Activated CD4-positive, alpha-beta T cell treated with anti-CD3 and anti-CD28 coated beads, Interleukin-2, amount 50 U/mL, for 16 hours (primary cell): ENCODE measurements at places on chromosomes 7 and 10.

- no peak for DNase-seq
Observed at GRCh38 chr10:103931603-103932002, 13.6 kb upstream of the STN1 start.

DNA sequence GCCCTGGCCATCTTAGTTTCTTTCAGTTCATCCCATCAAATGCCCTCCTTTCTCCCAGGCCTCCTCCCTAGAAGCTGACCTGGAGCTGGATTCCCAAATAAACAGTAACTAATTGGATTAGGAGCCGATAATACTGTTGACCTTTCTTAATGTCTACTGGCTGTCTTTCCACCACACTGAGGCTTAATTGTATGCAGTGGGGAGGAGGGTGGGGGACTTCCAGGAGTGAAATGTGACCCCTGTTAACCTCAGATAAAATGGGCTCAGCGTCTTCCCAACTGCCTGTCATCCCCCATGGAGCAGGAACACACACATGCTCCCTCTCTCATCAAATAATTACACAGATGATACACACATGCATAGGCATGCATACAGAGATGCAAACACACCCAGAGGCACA, 53.7 kb upstream of the LBX1 start:
- DNase-seq: no peak

- DNase-seq: no peak
Observed at GRCh38 chr7:22842973-22843372, 20.3 kb upstream of the TOMM7 start.

DNA sequence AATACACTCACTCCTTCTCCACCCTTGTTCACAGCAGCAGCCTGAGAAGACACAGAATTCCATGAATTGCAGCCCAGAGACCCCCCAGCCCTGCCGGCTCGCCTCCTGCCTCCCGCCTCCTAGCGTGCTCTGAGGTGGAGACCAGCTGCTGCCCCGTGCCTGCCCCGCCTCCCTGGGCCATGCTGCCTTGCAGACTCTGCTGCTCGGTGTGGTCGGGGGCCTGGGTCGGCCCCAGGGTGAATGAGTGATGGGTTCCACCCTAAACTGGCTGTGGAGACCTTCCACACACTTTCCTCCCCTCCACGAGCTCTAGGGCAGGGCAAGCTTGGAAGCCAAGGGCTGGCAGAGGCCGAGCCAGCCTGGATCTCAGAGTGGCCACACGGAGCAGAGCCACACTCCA, 479.3 kb downstream of the DNAJB6 start:
- DNase-seq: no peak

DNA sequence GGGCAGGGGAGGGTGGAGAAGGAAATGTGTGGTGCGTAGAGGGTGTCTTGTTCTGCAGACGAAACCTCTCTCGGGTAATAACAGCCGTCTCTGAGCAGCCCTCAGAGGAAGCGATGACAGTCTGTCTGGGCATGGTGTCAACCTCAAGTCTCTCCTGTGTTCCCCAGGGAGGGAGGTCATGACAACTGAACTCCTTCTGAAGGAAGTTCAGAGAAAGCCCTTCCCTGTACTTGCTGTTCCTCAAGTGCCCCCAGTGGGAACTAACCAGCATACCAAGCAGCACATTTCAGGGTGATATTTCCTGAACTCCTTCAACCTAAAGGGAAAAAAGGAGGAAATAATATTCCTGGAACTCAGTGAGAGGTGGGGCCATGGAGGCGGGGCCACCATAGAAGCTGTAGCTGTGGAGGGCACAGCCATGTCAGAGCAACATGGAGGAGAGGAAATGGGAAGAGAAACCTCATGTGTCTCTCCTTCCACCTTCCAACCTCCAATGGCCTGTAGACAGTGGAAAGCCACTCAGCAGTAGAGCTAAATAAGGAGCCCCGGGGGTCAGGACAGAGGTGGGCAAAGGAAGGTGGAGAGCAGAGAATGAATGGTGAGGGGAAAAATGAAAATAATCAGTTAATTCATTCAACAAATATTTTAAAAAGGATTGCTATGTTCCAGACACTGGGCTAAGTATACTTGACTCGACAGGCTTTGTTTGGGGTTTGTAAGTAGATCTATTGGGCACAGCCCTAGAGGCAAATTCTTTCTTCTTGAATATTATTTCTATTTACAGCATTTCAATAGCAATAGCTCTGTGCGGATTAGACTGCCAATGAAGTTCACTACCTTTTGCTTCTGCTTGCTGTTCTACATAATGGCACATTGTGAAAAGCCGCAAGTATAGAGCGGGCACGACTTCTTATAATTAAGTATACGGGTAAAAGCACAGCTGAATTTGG, 61.0 kb upstream of the AOAH start:
- DNase-seq: peak; percentile 85

GRCh38 chr7:44982970-44983369, 4.2 kb upstream of the MYO1G start:
- DNase-seq: no peak

GRCh38 chr7:17058568-17058967, 176.8 kb upstream of the AGR3 start:
- peak; percentile 47 for DNase-seq

DNA sequence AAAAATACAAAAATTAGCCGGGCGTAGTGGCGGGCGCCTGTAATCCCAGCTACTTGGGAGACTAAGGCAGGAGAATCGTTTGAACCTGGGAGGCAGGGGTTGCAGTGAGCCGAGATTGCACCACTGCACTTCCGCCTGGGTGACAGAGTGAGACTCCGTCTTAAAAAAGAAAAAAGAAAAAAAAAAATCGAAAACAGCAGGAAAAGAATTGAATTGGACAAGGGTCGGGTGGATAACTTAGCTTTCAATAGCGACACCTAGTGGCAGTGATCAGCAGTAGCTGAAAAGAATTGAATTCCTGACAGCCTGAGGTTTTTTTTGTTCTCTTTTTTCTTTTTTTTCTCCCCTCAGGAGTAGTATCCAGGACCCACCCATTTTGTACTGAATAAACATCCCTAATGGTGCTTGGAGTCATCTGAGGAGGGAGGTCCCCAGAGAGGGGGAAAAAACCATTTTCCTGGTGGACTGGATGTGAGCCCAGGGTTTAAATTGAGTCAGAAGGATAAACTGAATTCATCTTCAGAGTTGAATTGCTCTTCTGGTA, 55.1 kb downstream of the CYCS start:
- peak; percentile 72 for DNase-seq

DNA sequence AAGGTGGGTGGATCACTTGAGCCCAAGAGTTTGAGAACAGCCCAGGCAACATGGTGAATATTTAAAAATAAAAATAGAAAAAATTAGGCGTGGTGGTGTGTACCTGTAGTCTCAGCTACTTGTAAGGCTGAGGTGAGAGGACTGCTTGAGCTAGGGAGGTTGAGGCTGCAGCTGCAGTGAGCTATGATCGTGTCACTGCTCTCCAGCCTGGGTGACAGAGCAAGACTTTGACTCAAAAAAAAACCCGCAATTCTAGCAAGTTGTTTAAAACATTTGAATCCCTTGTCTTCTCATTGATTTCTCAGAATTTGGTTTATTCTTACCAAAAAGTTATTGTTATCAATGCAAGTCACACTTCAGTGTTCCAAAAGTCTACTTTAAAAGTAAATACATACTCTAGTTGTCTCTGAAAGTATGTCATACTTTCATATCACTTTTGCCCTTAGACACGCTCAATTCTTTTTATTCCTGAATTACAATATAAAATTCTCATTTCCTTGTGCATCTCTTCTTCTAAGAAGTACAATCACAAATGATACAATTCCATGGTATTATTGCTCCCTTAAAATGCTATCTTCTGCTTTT, 6.3 kb downstream of the EPC1 start:
- no peak for DNase-seq

DNA sequence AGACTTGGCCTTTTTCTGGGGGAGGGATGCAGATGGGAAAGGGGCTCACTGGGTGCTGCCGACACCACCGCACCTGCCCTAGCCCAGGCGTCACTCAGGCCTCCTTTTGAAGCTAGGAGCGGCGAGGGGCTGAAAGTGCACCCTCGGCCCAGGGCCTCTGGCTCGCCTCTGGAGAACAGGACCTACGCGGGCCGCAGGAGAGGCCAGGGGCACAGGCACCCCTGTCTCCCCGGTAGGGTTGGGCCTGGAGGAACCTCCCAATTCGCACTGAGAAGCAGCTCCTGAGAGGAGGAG, 46.5 kb upstream of the PRKAR1B start:
- DNase-seq: no peak

- peak; percentile 90 for DNase-seq
Observed at GRCh38 chr10:24920907-24921881, 31.2 kb downstream of the PRTFDC1 start.

GRCh38 chr10:66519616-66520015, 406.2 kb upstream of the LRRTM3 start:
- DNase-seq: no peak

- DNase-seq: no peak
Observed at GRCh38 chr10:132837905-132838304, 52.0 kb upstream of the NKX6-2 start.

DNA sequence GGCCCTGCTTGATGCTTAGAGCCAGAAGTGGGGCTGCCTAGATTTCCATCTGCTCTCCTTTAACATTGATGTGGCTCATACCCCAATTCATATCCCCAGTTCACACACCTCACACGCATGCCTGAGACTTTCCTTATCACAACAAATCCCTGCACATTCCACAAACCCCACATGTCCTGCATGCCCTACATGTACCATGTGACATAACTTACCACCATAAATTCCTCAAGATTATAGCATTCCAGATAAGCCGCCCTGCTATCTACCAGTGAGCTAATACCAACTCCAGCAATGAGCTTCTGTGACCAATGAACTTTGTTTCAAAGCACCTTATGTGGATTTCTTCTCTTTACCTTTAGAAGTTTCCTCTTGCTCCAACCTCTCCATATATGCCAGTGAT, 104.7 kb upstream of the RAB11FIP2 start:
- no peak for DNase-seq

DNA sequence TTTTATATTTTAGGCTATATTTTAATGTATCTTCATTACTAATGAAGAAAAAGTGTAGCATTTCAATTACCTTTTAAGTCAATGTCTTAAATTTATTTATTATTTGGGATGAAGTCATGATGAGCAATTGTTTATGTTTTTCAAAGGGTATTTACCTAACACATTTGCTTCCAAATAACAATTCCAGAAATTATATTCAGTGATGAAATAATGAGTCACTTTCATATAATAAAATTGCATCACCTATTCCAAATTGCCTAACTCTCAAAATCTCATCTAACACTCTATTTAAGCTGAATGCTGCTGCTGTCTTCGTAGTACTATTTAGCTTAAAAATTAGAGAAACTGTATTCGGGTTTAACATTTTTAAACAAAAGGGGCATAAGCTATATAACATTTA, 97.7 kb downstream of the PRKG1 start:
- DNase-seq: no peak

DNA sequence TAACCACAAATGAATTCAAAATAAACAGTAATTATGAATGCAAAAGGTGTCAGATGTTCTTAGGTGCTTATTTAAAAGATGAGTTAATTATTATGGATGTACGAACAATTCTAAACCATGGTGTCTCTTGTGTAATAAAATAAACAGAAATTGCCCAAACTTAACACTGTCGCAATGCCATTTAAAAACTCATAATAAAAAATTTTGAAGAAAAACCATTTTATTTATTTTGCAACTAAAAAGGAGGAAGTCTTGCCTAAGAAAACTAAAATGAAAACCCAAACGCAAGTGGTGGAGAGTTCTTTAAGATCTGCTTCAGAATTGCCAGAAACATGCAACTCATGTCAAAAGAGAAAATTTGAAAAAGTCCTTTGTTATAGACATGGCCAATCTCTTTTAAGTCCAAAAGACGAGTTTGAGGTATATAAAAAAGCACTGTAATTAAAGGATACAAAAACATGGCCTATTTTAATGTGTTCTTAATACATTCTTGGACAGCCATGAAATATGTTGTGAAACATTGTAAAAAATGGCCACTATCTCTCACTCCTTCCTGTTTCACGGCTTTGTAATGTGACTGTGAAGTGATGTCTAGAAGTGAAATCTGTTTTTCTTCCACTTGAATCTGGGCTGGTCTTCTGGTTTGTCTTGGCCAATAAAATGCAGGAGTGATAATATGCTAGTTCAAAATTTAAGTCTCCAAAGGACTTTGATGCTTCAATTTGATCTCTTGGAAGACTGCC, 322.9 kb downstream of the PRPF18 start:
- no peak for DNase-seq
